ENCODE measurements at places on chromosomes 7 and 10.

GRCh38 chr7:151454305-151454704, 14.4 kb upstream of the CRYGN start:
- DNase-seq = no peak

- no peak for DNase-seq
Measured at GRCh38 chr7:93830141-93830925, 60.2 kb downstream of the TFPI2 start.

- no peak for DNase-seq
Measured at GRCh38 chr10:94571528-94571927, 25.9 kb downstream of the HELLS start.

DNA sequence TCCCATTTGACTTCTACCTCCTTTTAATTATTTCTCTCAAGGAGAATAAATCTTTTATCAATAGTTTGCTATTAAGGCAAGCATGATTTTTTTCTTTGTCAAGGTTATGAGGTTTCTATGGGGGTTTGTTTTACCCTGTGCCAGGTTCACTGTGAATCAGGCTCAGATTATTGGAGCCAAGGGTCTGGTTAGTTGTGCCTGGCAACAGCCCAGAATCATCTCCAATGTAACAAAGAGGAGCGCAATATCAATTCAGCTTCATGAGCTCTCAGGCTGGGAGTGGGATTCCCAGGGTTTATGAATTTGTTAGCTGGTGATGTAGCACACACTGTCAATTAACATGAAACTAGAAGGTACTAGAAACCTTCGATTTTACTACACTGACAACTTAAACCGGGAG, 73.2 kb downstream of the AASS start:
- DNase-seq = no peak

GRCh38 chr7:114689406-114689805, 232.5 kb upstream of the MDFIC start:
- no peak for DNase-seq

GRCh38 chr7:142961973-142962926, at the start of gene KEL:
Gene KEL, minus strand, starts transcription at chr7:142962363. Its CDS starts 157 bp downstream, at chr7:142962206.
- DNase-seq = no peak

DNA sequence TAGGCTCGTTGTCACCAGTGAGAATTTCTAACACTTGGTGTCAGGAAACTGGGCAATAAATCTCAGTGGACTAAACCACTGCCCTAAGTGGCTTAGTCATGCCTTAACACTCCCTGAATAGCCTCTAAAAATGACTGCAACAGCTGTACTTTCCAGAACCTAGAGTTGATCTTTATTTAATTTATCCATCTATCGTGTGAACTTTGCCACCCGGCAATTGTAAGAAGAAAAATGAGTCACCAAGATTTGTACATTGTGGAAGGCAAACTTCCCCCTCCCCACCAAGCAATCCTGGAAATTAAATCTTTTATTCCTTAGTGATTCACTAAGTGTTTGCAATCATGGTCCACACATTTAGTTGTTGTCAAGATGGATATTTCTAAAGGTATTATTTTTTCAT, 47.1 kb downstream of the NXPH1 start:
- DNase-seq = no peak

GRCh38 chr10:15515202-15515601, 144.1 kb upstream of the FAM171A1 start:
- DNase-seq = peak; percentile 66

DNA sequence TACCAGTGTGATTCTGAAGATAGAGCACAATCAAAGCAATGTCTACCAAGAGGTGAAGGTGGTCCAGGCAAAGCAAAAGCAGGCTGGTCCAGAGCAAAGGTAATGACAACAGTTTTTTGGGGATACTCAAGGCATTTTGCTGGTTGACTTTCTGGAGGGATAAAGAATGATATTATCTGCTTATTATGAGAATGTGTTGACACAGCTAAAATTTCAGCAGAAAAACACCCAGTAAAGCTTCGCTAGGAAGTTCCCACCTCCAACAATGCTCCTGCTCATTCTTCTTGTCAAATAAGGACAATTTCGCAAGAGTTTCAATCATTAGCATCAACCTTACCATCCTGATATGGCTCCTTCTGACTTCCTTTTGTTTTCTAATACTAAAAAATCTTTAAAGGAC, 24.1 kb downstream of the GPR85 start:
- no peak for DNase-seq

DNA sequence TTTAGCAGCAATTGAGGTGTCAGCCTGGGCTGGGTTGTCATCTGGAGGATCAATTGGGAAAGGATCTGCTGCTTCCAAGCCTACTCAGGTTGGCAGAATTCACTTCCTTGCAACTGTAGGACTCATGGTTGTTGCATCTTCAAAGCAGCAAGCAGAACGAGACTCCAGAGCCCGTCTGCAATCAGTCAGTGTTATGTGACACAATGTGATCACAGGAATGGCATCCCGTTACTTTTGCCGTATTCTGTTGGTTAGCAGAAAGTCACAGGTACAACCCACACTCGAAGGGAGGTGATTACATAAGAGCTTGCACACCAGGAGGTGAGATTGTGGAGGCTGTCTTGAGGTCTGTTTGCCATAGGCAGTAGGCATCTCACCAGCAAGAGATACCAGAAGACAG, 15.4 kb upstream of the LYZL1 start:
- DNase-seq = no peak

GRCh38 chr10:76784076-76784475, 853.5 kb downstream of the KCNMA1 start:
- no peak for DNase-seq

DNA sequence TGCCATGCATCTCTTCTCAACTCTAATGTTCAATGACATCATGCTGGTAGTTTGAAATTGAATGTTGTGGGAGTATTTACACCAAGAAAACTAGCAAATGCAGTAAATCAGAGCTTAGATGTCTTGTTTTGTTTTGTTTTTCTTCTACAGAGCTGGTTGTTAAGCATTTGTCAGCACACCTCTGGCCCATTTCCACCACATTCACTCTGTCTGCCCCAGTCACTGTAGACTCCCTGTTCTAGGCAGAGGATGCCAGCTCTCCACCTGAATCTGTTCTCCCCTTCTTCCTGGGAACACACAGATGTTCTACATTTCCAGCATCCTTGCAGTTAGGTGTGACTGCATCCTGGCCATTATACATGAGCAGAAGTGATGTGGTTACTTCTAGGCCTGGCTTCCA, 4.1 kb upstream of the ARHGAP22 start:
- no peak for DNase-seq

DNA sequence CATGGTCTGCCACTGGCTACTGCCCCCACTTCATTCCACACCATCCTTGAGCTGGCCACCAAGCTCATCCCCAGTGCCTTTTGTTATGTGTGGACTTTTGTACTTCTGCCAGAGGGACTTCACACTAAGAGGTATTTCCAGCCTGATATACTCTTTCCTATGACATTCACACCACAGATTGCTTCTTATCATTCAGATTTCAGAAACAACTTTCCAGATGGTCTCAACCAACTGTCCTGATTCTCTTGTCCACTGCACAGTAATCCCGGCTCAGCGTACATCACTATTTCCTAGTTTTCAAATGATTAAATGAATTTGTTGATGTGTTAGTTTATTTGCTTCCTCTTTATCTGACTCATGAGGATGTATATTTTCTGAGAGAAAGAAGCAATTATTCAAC, 7.1 kb downstream of the CDC14C start:
- no peak for DNase-seq

- no peak for DNase-seq
Measured at GRCh38 chr10:1153805-1154351, 97.7 kb downstream of the WDR37 start.

- DNase-seq = no peak
Measured at GRCh38 chr10:30656233-30656632, 26.7 kb upstream of the LYZL2 start.

GRCh38 chr10:108861181-108861754, 1062.0 kb downstream of the XPNPEP1 start:
- DNase-seq = no peak

GRCh38 chr7:157463245-157463644, 126.4 kb downstream of the DNAJB6 start:
- peak; percentile 28 for DNase-seq

DNA sequence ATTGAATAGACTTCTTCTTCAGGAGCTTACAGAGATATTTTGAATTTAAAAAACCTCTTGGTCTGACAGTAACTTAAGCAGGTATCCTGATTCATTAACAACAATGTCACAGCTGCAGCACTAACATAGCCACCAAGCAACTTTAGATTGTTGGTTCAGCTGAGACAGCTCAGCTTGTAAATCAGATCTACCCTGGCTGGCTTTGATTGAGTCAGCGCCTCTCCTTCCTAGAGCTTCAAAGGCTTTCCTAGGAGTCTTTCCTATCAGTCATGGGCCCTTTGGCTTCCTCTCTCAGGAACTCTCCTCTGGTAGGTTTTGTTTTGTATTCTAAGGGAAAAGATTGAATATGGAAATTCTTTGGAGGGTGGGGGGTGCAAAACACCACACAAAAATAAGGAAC, 70.7 kb upstream of the STEAP4 start:
- DNase-seq = no peak

- no peak for DNase-seq
Measured at GRCh38 chr10:116110736-116111135, 162.3 kb downstream of the GFRA1 start.

DNA sequence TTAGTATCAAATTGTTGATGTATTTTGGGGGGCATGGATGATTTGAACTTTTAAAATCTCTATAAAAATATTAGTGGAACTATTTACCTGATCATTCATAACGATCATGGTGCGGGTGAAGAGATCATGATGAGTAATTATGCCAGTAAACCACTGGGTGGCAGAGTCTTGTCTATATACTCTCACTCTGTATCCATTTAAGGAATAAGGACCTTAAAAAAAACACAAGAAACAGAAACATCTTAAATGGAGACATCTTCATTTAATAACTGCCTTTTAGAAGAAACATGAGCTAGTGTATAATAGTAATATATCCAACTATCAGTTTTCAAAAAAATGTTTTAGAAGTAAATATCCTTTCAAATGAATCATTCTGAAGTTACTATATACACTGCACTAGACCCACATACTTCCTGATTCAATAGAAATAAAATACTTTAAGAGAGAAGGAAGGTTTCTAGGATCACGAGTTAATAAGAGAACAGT, 84.0 kb downstream of the NRBF2 start:
- DNase-seq = no peak

GRCh38 chr7:3909128-3909527, 608.1 kb downstream of the SDK1 start:
- no peak for DNase-seq

- DNase-seq = no peak
Measured at GRCh38 chr7:4015371-4015770, 666.7 kb upstream of the FOXK1 start.

DNA sequence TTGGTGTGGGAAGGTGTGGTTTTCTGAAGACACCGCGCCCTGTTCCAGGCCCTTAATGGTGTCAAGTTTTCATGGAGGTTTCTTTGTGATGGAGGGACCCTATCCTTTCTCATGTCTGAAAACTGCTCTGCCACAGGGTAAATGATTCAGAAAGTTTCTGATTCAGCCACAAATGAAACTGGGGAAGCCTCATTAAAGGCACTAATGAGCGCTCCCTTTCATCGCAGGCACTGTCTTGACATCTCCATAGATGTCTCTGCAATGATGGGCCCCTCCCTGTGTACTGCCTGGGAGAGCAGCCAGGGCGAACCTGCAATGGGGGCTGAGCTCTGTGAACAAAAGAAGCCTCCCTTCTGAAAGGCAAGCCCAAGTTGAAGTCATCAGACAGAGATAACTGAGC, 355.3 kb downstream of the PRPF18 start:
- DNase-seq = no peak

DNA sequence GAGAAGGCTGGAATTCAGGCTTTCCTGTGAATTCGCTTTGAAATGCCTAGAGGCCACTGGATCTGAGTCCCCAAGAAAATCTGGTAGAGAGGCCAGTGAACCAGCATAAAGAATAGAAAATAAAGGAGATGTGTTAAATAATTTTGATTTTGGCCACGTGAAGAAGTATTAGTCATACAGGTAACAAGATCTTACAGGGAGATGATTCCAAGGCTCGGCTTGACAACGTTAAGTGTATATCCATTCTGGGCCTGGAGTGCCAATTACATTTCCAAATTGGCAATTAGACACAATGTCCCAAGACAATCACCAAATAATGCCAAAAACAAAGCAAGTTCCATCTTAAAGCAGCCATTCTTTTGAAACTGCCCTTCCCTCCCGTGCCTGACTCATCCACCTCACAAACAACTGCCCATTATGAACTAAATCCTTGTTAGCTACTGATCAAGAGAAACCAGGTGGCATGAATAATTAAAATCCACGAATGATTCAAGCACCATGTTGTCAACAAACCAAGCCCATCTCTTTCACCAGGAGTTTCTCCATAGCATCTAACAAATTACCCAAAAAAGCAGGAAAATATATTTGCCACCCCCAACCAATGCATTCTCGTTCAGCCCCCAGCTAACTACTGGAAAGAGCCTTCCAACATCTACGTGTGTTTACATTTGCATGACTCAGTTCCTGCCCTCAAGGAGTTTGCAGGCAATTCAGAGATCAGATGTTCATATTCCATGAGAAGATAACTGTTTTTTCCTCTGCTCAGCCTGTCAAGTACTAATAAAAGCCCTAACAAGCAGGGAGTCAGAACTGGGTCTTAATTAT, 8.5 kb downstream of the KCNMA1 start:
- no peak for DNase-seq

DNA sequence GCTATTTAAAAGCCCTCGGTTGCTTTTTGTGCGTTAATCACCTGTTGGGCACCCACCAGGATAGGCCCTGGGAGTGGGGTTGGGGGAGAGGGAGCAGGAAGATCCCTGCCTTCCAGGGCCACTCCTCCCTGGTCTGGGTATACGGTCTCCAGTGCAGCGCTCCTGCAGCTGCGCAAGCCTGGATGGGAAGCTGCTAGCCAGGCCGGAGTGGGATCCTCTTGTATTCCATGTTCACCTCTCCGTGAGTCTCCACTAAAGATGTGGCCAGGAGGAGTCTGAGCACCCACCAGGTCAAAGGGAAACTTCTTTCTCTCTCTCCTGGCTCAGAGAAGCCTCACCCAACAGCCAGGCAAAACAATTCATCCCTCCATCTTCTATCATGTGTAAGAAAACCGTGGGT, 78.8 kb upstream of the ANLN start:
- no peak for DNase-seq

GRCh38 chr10:66258693-66259092, 667.1 kb upstream of the LRRTM3 start:
- no peak for DNase-seq

DNA sequence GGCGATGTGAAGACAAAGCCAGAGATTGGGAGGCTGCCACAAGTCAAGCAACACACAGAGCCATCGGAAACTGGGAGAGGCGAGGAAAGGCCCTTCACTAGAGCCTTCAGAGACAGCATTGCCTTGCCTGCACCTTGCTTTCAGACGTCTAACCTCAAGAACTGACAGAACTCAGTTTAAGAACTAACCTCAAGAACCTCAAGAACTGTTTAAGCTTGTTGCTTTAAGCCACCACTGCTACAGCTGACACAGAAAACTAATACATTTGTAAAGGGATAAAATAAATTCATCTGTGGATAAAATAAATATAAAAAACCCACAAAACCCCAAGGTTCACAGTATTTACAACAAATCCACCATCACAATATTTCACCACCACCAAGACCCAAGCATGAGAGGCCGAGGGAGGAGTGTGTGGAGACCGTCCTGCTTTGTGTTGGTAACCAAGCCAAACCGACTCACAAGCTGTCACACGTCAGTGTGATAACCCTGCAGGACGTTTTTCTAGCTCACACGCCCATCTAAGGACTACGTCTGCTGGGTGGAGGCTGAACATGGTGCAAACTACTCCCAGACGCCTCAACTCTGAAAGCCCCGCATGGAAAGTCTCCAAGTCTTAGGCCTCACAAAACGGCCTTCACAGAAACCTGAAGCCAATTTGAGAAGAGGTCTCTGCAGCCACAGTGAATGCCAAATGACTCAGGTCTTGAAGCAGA, 116.8 kb downstream of the ABLIM1 start:
- peak; percentile 85 for DNase-seq

GRCh38 chr10:83104616-83105015, 1034.7 kb upstream of the GHITM start:
- DNase-seq = no peak
